ENCODE measurements at places on chromosomes 7 and 10. TPM values are rescaled to one million over a fixed set of nuclear protein-coding genes. Genes with fewer than 3 reads are reported as not detected.

GRCh38 chr7:128189231-128189930, 51.7 kb upstream of the LEP start:
- H3K27me3 ChIP-seq = peaks cover 34% of the 10 kb centered on the region
- no peak for DNase-seq
- peaks cover 4% of the 10 kb centered on the region for H3K4me1 ChIP-seq

DNA sequence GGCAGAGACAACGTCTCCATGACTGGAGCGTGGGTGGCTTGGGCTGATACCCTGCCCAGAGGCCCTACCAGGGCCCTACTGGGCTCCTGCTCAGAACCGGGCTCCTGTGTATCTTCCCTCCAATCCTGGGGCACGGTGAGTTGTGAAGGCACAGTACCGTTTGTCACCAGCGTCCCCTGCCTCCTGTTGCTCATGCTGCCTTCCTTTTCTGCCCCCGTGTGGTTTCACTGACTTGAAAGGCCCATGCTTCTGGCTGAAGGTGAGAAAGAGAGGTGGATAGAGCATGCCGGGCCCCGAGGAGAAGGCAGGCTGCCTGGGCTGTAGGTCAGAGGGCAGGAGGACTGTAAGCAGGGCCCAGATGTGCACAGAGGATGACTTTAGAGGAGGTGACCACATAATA, 9.1 kb upstream of the DMBT1 start:
- no peaks in the 10 kb centered on the region for H3K27me3 ChIP-seq
- peaks cover 15% of the 10 kb centered on the region for H3K4me1 ChIP-seq
- peak overlapping the region; percentile 65 for H3K4me3 ChIP-seq
- peak overlapping the region; percentile 93 for H3K27ac ChIP-seq
- H3K36me3 ChIP-seq = no peaks in the 10 kb centered on the region

GRCh38 chr10:43960981-43961380, 312.3 kb upstream of the ZNF32 start:
- peaks cover under 1% of the 10 kb centered on the region for H3K36me3 ChIP-seq
- H3K4me1 ChIP-seq = peaks cover 5% of the 10 kb centered on the region
- H3K4me3 ChIP-seq = no peak overlapping the region
- H3K27ac ChIP-seq = no peak overlapping the region

DNA sequence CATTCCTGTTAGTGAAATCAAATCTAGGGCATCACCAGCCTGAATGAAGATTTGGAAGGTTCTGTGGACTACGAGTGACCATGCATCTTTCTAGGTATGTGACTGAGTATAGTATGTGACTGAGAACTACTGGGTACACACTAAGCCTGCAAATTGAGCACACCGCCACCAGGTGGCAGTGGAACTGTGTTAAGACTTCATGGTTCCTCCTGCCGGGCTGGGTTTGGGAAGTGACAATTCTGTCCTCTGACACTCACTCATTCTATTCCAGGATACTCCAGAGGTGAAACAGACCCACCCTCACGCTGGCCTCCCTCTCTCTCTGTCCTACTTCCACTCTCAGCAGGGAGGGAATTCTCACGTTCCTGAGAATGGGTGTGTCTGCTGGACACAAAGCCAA, 84.0 kb upstream of the TMEM248 start:
- H3K4me3 ChIP-seq = no peak overlapping the region
- no peak for DNase-seq
- H3K27ac ChIP-seq = no peak overlapping the region
- H3K27me3 ChIP-seq = no peaks in the 10 kb centered on the region
- no peaks in the 10 kb centered on the region for H3K4me1 ChIP-seq

DNA sequence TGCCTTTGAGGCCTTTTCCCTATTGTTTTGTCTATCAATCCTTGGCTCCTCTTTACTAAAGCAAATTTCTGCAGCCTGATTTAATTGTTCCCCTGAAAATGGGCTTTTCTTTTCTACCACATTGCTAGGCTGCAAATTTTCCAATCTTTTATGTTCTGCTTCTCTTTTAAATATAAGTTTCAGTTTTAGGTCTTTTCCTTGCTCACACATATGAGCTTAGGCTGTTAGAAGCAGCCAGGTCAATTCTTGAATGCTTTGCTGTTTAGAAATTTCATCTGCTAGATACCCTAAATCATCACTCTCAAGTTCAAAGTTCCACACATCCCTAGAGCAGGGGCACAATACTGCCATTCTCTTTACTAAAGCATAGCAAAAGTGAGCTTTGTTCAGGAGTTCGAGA, 159.6 kb downstream of the ARL4A start:
- no peak overlapping the region for H3K4me3 ChIP-seq
- no peak overlapping the region for H3K27ac ChIP-seq
- H3K4me1 ChIP-seq = no peaks in the 10 kb centered on the region
- no peaks in the 10 kb centered on the region for H3K27me3 ChIP-seq
- no peak for DNase-seq
- no peaks in the 10 kb centered on the region for H3K36me3 ChIP-seq

- no peaks in the 10 kb centered on the region for H3K36me3 ChIP-seq
- H3K27me3 ChIP-seq = no peaks in the 10 kb centered on the region
- H3K4me1 ChIP-seq = peaks cover 2% of the 10 kb centered on the region
- no peak overlapping the region for H3K27ac ChIP-seq
These were observed 40.8 kb upstream of the SUN1 start for GRCh38 chr7:791519-791918.

Gene SPDYE16
- total RNA-seq = 0.91 TPM

Gene OR9A2
- not detected for total RNA-seq

Measured in T-helper 17 cell (primary cell).